Activated T-cell treated with anti-CD3 and anti-CD28 coated beads for 1 hour (primary cell): ENCODE measurements at places on chromosomes 2 and 18.

DNA sequence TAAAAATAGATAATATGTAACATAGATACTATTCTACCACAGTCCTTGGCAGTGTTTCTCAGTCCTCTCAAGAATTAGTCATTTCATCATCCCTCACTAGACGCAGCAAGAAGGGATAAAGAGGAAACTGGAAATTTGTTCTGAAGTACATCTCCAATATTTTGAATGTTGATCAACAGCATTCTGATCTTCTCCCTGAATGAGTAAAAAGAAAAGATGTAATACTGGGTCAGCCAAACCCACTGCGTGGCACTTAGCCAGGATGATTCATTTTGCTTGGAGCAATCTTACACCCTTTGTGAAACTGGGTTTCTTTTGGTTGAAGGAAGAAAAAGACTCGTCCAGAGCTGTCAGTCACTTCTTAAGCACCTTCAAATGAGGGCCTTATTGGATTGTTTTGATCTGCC is 54.1 kb downstream of the TAF1B start:
- DNase-seq = no peak

DNA sequence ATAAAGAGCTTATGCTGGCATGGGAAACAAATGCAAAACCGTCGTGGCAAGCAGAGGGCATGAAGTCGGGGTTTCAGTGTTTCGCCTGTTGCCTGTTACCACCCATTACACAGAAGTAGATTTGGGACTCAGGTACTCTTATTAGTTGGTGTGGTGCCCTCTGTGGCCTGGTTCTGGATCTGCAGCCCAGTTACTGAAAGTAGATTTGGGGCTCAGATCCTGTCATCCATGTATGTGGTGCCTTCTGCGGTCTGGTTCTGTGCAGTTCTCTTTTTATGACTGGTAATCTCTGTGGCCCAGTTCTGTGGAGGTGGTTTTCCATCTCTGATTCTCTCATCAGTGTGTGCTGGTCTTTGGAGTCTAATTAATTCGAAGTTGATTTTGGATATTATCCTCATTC is 45.2 kb downstream of the ADNP2 start:
- DNase-seq = no peak

DNA sequence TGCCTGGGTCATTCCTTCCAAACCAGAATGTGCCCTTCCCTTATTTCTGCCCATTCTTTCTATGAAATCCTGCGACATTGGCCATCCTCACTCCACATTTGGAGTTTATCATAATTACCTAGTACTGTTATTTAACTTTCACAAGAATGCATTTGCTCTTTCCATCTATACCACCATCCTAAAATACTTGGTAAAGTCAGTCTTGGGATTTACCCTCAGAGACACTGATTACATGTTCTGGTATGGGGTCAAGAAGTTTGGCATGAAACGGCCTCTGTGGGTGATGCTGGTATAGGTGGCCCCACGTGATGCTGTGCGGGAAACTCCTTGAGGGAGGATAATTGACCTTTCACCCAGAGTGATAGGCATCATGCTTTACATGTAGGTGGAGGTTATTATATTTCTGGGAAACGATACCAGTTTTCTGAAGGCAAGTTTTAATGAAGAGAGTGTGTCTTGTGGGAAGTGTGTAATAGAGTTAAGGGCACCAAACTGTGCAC is 123.5 kb downstream of the FMNL2 start:
- no peak for DNase-seq

GRCh38 chr2:85668009-85668856 is at the start of gene SFTPB:
TSS of gene SFTPB (minus strand) at chr2:85668199. CDS start at chr2:85668183, 16 bp downstream.
- DNase-seq = no peak

DNA sequence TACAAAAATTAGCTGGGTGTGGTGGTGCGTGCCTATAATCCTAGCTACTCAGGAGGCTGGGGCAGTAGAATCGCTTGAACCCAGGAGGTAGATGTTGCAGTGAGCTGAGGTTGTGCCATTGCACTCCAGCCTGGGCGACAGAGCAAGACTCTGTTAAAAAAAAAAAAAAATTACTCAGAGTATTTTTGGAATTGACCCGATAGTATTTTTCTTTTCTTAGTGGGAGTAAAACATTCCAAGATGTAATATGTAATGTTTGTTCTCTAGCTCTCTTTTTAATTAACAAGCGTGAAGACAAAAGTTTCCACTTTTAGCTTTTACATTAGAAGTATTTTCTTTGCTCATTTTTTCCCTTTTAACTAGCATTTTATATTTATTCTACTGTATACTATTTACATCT is 12.0 kb upstream of the TMEM18 start:
- no peak for DNase-seq

DNA sequence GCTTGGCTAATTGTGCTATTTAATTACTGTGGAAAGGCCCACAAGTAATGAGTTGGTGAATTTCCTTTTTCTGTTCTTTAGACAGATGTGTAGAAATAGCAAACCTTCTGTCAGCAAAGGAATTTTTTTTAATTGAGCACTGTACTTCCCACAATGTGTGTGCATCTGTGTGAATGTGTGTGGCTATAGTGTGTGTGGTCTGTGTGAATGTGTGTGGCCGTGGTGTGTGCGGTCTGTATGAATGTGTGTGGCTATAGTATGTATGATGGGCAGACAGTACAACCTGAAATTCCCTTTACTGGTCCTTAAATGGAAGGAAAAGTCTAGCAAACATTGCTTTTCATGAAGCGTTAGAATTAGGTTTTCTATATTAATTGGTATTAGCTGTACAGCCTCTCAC is 203.5 kb upstream of the TPO start:
- no peak for DNase-seq

GRCh38 chr2:30455114-30455738 is 8.2 kb downstream of the LCLAT1 start:
- no peak for DNase-seq

GRCh38 chr2:99285526-99285925 is 15.5 kb downstream of the LYG1 start:
- DNase-seq = no peak

DNA sequence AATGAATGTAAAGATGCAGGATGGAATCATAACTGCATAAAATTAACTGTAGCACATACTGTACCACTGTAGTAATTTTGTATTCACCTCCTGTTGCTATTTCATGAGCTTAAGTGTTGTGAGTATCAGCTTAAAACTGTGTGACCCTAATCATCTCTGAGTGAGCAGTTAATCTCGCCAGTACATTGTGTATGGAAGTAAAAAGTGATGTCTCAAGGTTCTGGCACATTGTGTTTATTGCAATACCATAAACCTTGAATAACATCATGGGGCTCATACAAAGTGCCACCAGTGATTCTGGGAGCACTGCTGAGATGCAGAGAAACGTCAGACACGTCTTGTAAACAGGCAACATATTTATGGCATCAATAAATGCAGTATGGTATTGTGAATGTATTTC is 124.5 kb downstream of the PMAIP1 start:
- no peak for DNase-seq

GRCh38 chr2:122627388-122627787 is 871.9 kb downstream of the TSN start:
- DNase-seq = no peak
